Vagina (tissue), 2 donors: ENCODE measurements at places on chromosomes 13 and 19. TPM values are rescaled to one million over a fixed set of nuclear protein-coding genes. Genes with fewer than 3 reads are reported as not detected.

DNA sequence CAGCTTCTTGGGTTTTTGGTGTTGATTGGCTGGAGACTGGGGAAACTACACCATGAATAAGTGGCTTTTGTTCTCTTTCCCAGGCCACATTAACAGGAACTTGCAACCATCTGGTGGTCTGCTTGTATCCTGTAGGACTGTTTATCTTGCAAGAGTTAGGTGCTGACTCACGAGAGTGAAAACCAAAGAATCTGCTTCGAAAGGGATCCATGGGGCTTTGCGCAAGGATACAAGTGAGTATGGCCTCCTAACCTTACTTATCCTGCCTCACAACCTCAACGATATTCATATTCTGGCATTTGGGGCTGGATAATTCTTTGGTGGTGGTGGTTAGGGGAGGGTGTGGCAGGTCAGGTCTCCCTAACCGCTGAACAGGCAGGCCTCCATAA is 4.7 kb upstream of the SIGLECL1 start:
- DNase-seq = peak; percentile 44
- no peak overlapping the region for H3K4me3 ChIP-seq
- no peaks in the 10 kb centered on the region for H3K27me3 ChIP-seq

DNA sequence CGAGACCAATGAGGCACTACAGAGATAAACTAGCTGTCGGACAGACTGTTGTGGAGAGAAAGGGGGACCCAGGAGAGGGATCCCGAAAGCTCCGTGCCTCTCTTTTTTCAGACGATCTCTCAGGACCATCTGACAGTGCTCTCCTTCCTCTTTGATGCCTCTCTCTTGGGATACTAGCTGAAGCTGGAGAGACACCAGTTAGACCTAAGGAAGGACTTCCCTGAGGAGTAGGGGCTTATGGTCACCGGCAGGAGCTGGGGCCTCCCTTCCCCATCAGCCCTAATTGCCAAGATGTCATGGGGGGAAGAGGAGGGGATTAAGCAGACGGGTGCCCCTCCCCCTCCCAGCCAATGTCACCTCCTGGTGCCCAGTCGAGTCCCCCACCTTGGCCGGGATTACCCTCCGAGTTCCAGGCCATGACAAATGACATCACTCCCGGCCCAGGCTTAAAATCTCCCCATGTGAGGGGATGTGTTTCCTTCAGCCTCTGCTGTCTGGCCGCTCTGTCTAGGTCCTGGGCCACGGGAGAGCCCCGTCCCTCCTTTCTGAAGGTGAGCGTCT is at the start of gene CRX:
TSS of gene CRX (plus strand) at position 478 of the 561 bp plus-strand sequence. CDS start 12,507 bp downstream, outside the sequence.
- no peak within 1 kb of the TSS for H3K4me3 ChIP-seq
- no peaks in the 10 kb centered on the region for H3K27me3 ChIP-seq
- DNase-seq = no peak
- H3K27ac ChIP-seq = no peak within 1 kb of the TSS

DNA sequence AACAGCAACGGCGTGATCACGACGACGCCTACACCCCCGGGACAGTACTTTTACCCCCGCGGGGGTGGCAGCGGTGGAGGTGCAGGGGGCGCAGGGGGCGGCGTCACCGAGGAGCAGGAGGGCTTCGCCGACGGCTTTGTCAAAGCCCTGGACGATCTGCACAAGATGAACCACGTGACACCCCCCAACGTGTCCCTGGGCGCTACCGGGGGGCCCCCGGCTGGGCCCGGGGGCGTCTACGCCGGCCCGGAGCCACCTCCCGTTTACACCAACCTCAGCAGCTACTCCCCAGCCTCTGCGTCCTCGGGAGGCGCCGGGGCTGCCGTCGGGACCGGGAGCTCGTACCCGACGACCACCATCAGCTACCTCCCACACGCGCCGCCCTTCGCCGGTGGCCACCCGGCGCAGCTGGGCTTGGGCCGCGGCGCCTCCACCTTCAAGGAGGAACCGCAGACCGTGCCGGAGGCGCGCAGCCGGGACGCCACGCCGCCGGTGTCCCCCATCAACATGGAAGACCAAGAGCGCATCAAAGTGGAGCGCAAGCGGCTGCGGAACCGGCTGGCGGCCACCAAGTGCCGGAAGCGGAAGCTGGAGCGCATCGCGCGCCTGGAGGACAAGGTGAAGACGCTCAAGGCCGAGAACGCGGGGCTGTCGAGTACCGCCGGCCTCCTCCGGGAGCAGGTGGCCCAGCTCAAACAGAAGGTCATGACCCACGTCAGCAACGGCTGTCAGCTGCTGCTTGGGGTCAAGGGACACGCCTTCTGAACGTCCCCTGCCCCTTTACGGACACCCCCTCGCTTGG is 966 bp downstream of the JUNB start:
- peaks cover 42% of the 10 kb centered on the region for H3K4me1 ChIP-seq
- H3K36me3 ChIP-seq = no peaks in the 10 kb centered on the region
- H3K27me3 ChIP-seq = no peaks in the 10 kb centered on the region
- H3K27ac ChIP-seq = peak overlapping the region; percentile 97
- peak overlapping the region; percentile 96 for H3K4me3 ChIP-seq
- DNase-seq = peak; percentile 88

GRCh38 chr19:33501693-33502356 is 19.8 kb downstream of the PEPD start:
- DNase-seq = no peak
- no peak overlapping the region for H3K4me3 ChIP-seq
- no peaks in the 10 kb centered on the region for H3K36me3 ChIP-seq
- H3K4me1 ChIP-seq = no peaks in the 10 kb centered on the region
- H3K27me3 ChIP-seq = no peaks in the 10 kb centered on the region

DNA sequence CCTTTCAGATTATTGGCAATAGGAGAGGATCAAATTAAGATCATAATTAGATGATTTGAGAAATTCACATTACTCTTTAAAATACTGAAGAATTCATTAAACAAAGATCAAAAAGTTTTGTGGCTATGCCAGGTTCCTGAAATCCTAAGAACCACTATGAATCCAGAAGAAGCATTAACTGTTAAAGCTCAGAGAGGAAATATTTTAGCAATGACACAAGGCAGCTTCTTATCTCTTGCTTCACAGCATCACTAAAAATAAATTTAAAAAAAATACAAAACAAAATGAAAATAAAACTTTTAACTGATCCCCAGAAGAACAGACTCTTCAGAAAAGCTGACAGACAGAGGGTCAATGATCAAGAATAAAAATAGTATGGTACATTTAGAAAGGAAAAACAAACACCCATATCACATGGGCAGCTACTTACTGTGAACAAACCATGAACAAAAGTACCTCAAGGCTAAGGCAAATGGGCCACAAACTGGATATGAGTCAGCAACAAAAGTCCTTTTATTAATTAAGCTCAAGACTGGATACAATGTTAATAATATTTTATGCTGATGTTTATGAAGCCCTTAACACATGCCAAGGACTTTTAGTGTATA is 19.6 kb downstream of the RNF6 start:
- H3K36me3 ChIP-seq = no peaks in the 10 kb centered on the region
- H3K4me3 ChIP-seq = no peak overlapping the region
- no peak for DNase-seq

DNA sequence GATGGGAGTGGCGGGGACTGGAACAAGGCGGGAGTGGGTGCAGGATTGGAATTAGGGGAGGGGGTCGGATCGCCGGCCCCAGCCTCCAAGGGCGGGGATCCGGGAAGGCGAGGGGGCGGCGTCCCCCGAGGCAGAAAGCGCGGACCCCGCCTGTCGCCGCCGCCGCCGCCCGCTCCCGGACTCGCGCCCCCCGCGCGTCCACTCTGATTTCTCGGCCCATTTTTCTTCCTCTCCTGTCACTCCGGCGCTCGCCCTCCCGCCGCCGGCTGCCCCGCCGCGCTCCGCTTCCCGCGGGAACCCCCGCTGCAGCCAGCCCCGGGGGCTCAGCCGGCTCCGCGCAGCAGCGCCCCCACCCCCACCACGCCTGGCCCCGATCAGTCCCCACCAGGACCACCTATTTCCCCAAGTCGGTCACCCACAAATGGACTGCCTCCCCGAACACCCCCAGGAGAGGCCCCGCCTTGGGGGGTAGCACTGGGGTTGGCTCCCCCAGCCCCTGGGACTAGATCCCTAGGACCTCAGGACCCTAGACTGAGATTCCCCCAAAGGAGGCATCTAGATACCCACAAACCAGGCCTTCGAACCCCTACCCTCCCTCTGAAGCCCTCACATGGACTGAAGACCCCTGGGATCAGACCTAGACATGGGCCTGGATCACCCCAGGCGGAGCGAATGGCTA is 12.6 kb upstream of the ERFL start:
- H3K4me3 ChIP-seq = peak overlapping the region; percentile 29
- no peak for DNase-seq
- peaks cover 20% of the 10 kb centered on the region for H3K4me1 ChIP-seq
- no peaks in the 10 kb centered on the region for H3K36me3 ChIP-seq
- peaks cover 14% of the 10 kb centered on the region for H3K27me3 ChIP-seq

DNA sequence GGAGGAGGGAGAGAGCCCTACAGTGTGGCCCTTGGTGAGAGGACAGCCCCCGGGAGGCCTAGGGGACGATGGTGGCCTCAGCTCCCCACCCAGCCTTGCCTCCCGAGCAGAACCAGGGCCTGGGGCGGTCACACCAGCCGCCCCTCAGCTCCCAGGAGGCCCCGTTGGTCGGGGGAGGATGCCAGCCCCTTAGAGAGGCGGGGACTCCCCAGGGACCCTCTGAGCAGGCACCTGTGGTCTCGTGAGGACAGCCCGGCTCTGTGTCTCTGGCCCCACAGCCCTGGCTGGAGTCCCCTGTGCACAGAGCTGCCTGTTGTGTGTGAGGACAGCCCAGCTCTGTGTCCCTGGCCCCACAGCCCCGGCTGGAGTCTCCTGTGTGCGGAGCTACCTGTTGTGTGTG is 158.8 kb downstream of the KDM4B start:
- no peak for DNase-seq
- H3K4me1 ChIP-seq = peaks cover 27% of the 10 kb centered on the region
- no peaks in the 10 kb centered on the region for H3K27me3 ChIP-seq
- peaks cover 15% of the 10 kb centered on the region for H3K36me3 ChIP-seq
- H3K4me3 ChIP-seq = no peak overlapping the region
- no peak overlapping the region for H3K27ac ChIP-seq

DNA sequence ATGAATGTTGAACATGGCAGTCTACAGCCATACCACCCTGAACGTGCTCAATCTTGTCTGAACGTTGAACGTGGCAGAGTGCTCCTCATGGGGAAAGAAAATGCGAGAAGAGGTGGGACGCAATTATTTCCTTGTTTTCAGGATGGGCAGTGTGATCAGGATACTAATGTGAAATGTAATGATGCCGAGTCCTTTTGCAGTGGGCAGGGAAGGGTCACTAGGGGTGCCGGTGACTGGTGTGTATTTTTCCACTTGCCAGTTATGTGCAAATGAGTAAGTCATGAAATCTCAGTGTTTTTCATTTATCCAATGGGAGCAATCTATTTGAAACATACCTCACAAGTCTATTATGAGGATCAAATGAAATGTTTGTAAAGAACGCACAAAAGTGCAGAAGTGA is 84.8 kb downstream of the LNX2 start:
- DNase-seq = no peak
- peaks cover 6% of the 10 kb centered on the region for H3K4me1 ChIP-seq
- no peaks in the 10 kb centered on the region for H3K27me3 ChIP-seq
- no peak overlapping the region for H3K27ac ChIP-seq
- no peak overlapping the region for H3K4me3 ChIP-seq
- no peaks in the 10 kb centered on the region for H3K36me3 ChIP-seq

GRCh38 chr13:96294930-96295881 is 205.3 kb downstream of the HS6ST3 start:
- no peak for DNase-seq
- no peak overlapping the region for H3K27ac ChIP-seq
- no peaks in the 10 kb centered on the region for H3K27me3 ChIP-seq
- no peak overlapping the region for H3K4me3 ChIP-seq

DNA sequence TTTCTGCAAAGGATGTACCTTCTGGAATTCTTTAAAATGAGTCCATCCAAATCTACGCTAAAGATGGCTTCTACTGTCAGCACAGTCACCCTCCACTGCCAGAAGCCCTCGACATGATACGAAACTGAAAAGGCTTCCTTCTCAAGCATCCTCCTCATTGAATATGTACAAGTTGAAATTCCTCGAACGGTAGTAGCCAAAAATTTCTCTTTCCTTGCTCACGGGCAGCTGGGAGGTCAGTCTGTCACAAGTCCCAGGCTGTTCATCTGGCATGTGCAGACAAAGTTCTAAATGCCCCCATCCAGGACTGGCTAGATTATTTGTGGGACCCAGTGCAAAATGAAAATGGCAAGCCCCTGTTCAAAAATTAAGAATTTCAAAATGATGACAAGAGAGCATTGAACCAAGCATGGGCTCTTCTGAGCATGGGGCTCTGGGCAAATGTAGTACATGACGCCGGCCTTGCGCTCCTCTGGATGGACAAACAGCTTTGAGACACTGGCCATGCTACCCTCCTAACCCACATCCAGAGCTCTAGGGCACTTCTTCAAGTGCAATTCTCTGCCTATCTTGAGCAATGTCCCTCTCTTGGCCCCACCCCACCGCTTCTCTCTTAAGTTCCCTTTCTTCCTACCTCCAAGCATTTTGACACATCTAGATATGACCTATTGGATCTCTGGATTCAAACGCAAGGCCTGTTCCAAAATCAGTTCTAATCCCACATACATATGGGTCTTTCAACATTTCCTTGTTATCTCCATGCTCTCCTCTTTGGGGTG is 78.9 kb upstream of the FLT1 start:
- no peak overlapping the region for H3K27ac ChIP-seq
- H3K4me3 ChIP-seq = no peak overlapping the region
- no peak for DNase-seq
- no peaks in the 10 kb centered on the region for H3K4me1 ChIP-seq
- no peaks in the 10 kb centered on the region for H3K36me3 ChIP-seq
- H3K27me3 ChIP-seq = no peaks in the 10 kb centered on the region

DNA sequence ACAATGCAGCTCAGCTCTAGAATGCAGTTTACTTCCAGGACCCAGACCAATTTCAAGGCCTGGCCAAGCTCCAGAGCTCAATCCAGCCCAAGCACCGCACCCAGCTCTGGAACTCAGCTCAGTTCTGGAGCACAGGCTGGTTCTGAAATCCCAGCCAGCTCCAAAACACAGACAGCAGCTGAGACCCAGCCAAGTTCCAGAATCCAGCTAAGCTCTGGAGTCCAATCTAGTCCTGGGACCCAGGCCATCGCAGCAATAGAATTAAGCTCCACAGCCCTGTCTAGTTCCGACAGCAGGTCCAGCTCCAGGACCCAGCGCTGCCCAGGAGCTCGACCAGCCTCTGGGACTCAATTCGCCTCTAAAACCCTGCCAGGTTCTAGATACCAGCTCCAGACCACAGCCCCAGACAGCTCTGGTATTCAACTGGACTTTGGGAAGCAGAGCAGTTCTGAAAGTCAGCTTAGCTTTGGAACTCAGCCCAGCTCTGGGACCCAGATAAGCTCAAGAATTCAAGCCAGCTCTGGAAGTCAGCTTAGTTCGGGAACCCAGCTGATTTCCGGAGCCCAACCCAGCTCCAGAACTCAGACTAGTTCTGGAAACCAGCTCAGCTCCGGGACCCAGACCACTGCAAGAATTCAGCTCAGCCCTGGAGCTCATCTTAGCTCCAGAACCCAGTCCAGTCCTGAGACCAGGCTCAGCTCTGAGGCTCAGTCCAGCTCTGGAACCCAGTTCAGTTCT is 6.8 kb downstream of the GIPC3 start:
- H3K27ac ChIP-seq = no peak overlapping the region
- no peak for DNase-seq
- H3K4me3 ChIP-seq = no peak overlapping the region
- no peaks in the 10 kb centered on the region for H3K27me3 ChIP-seq

GRCh38 chr13:94444826-94445225 is 34.7 kb downstream of the DCT start:
- no peaks in the 10 kb centered on the region for H3K4me1 ChIP-seq
- H3K4me3 ChIP-seq = no peak overlapping the region
- no peaks in the 10 kb centered on the region for H3K36me3 ChIP-seq

The CATSPERD gene
- not detected for total RNA-seq

The CPAMD8 gene
- total RNA-seq = 16.0 TPM

The VSTM2B gene
- 0.98 TPM for total RNA-seq

The GFY gene
- not detected for total RNA-seq

The KCNN4 gene
- total RNA-seq = 16.2 TPM

The SMIM44 gene
- not detected for total RNA-seq

The MTUS2 gene
- 0.74 TPM for total RNA-seq

The ERICH4 gene
- total RNA-seq = not detected

The ZNF497 gene
- 3.4 TPM for total RNA-seq
